ENCODE measurements at places on chromosomes 3 and 15.

GRCh38 chr3:123740391-123740822 lies 143.7 kb downstream of the MYLK start:
- no peak for DNase-seq

DNA sequence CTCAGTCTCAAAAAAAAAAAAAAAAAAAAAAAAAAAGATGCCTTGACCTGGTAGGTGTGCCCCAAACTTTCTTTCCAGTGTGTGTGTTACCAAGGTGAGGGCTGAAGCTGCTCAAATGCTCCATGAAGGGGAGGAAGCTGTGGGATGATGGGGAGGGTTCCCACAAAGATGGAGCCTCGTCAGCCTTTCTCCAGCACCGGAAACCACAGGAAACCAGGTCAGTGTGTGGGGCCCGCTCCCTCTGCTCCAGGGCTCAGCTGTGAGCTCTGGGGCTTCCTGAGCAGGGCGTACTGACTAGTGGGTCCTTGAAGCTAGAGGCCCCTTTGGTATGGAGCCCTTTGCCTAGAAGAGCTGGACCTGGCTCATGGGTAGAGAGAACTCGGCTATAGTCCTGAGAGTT lies 681 bp upstream of the IL17RE start:
- no peak for DNase-seq

DNA sequence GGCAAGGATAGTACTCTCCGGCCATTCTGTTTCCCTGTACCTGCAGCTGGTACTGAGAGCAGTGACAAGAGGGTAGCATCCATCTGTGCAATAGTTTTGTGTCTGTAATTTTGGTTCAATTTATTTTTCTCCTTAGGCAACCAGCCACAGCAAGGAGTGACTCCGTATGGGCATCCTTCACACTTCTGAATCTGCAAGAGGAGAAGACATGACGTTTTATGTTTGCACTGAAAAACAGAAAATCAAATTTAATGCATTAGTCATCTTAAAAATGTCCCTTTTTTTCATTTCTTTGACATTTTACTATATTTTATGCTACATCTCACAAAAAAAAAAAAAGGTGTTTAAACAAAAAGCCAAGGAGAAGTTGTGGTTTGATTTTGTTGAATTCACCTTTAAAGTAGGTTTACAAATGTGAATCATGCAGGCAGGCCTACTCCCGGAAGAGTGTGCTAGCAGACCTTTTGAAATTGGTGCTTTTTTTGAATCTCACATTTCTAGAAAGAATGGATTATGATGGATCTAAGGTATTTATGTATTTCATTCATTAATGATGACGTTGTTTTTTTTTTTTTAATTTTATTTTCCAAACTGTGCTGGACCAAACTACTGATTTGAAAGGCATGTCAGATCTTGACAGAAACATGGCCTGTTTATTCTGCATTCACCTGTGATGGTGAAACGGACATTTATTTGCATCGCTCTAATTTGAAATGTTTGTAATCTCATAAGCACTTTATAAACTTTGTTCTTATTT lies 28.1 kb downstream of the IGSF10 start:
- no peak for DNase-seq

DNA sequence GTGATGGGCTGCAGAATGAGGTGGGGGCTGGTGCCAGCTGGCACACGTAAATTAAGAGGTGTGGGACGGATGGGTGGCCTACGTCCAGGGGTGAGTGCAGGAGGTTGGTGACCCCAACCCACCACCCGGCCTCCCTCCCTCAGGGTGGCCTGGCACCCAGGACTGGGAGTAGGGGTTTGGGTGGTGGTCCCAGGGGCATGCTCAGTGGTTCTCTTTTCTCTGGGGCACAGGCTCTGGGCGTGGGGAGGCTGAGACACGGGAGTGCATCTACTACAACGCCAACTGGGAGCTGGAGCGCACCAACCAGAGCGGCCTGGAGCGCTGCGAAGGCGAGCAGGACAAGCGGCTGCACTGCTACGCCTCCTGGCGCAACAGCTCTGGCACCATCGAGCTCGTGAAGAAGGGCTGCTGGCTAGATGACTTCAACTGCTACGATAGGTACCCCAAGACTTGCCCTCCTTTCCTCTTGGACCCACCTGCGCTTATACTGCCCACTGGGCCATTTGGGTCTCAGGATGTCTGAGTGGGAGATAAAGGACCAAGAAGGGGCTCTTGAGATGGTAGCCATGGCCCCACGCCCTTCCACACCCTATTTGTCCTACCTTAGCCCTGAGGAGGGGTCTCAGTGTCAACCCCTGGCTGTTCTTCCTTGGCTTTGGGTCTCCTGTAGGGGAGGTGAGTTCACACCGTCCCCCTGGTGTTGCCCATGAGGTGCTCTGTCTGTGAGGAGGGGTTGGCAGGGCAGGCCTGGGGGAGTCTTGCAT lies 18.9 kb upstream of the EXOG start:
- no peak for DNase-seq

GRCh38 chr3:11534011-11534792 lies 109.5 kb downstream of the VGLL4 start:
- no peak for DNase-seq

GRCh38 chr3:194029846-194030245 lies 106.1 kb upstream of the HES1 start:
- DNase-seq, result no peak

DNA sequence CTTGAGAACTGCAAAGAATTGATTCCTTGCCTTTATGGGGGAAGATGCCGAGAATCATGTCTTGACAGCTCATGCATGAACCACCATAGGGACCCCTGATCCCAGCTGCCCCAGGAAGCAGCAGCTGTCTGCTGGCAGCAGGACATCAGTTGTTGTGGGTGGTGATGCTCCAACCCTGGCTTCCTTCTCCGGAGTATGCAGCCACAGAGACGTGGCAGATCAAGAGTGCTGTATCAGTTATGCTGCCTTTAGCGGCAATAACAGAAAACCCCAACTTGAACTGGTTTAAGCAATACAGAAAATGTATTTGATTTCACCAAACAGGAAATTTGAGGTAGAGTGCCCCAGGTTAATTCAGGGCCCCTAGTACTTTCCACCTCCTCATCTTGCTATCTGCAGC lies 92.2 kb upstream of the TNFAIP8L3 start:
- no peak for DNase-seq

- DNase-seq, result no peak
These were observed 7.8 kb upstream of the GPR171 start for GRCh38 chr3:151210676-151211381.
